ENCODE measurements at places on chromosomes 11 and 22.

- no peak for DNase-seq
Observed at GRCh38 chr11:68325907-68326220, 13.5 kb downstream of the LRP5 start.

GRCh38 chr11:65931773-65932557 lies 12.7 kb downstream of the DRAP1 start:
- DNase-seq, result no peak

DNA sequence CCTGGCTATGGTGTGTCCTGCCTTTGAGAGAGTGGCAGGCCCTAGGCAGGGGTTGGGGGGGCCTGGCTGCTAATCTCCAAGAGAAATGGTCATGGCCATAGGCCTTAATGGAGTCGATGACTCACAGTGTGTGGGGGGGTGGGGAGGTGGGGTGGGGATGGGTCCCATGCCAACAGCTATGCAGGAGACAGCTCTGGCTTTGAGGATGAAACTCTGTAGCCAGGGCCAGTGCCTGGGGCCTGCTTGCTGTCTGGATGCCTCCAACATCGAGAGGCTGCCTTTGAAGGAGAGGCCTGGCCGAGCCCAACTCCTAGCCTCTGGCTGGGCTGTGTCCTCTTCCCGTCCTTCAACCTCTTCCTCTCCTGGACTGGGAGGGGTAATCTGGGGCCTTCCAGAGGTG lies 23.9 kb upstream of the TSPAN18 start:
- no peak for DNase-seq

DNA sequence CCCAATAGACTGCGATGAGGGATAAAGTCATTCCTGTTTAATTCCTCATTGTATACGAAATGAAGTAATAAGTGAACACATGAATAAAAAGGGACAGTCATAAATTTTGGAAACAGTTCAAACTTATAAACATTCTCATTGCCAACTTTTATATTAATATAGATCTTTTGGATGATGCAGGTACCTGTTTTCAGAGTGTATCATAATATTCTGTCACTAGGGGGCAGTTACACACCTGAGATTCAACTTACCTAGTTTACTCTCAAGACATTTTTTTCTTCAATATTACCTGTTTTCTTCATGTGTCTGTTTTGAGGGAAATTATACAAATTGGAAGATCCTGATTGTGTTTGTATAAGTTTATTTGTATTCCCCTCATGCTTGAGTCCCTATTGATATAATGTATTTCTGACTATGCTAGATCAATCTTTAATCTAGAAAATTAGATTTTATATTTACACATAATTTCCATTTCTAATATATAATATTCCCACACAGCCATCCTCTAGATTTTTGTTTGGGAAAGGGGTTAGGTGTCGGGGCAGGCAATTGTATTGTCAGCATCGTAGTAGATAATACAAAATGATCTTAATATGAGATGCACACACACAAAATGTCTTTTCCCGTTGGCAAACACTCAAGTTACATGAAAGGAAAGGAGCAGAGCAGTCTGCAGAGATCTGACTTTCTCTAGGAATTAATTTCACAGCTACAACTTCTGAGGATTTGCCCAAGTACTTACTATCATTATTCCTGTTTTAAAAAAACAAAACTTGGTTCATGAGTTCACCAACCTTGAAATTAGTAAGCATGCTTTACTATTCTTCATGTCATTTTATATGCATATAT lies 18.4 kb downstream of the FDX1 start:
- no peak for DNase-seq

DNA sequence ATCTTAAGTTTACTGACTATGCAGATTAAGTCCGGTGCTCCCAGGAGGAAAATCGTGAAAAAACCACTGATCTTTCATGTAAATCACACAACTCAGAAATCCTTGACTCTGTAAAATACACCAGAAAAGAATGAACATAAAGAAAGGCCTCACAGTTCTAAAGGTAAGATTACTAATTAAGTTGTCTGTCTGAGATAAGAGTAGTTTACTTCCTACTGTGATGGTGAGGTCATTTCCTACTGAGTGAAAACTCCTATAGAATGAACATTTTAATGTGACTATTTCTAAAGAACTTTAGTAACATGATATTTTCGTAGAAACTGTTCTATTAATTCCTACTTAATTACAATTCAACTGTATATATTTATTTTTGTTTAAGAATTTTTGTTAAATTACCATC lies 774.4 kb upstream of the CHORDC1 start:
- DNase-seq, result no peak

DNA sequence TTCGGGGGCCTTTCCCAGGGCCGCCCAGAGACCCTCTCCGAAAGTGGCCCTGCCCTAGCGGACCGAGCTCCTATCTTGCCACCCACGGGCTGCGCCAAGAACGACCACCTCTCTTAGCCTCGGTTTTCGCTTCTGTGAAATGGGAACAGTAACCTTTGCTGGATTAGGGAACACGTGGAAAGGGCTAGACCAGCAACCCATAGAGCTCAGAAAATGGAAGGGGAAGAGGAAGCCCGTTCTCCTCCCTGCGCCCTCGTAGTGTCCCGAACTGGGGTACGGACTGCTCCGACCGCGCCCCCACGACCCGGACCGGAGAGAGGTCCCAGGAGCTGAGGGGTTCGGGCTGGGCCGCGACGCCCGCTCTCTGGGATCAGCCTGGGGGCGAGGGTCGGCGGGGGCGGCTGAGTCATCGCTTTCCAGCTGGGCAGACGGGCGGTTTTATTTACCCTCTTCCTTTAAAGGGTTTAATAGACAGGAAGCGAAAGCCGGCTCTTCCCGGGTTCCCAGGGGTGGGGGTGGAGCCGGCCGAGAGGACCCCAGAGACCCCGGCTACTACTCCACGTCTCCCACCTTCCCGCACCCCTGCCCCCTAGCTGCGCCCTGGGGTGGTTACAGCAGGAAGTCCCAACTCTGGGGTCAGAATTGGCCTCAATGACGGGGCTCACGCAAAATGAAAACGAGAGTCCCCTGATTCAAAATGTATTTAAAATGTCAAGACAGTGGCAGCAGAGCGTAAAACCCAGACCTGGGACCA lies 907 bp upstream of the PHLDA2 start:
- no peak for DNase-seq

DNA sequence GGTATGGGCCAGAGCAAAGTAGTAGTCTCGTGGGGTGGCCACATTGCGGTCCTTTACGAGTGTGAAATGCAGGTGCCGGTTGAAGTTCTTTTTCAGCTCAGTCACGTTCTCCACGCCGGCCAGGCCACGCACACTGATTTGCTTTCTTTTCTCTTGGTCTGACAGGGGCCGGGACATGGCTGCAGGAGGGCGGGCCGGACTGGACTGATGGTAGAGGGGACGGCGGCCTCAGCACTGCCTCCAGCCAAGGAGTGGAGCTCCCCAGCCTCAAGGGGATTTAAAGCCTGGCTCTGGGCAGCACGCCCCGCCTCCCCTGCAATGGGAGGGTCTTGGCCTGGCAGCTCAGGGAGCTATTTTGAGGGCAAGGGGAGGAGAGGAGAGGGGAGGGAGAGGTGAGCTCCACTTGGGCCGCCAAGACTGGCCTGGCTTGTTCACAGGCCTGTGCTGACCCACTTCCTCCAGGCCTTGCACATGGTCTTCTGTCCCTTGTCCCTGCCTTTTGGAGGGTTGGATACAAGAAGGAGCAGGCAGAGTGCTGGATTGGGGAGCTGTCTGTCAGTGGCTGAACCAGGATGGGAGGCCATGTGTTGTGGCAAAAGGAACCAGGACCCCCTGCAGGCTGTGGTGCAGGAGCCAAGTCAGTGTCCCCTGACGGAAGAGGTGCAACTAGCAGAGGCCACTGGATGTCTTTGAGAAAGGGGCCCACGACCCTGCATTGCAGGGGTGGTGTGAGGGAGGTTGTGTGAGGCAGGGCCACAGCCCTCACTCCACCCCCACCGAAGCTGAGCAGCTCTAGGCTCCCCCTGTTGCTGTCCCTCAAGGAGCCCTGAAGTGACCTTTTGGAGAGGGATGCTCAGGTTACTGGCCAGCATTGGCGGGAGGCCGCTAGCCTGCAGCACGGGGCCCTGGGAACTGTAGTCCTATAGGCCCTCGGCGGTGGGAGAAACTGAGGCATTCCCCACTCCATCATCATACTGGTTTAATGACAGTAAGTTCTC lies at the start of gene PYGM:
TSS of gene PYGM (minus strand) at position 253 of the 998 bp plus-strand sequence. CDS start at position 177, 76 bp downstream.
- no peak for DNase-seq

DNA sequence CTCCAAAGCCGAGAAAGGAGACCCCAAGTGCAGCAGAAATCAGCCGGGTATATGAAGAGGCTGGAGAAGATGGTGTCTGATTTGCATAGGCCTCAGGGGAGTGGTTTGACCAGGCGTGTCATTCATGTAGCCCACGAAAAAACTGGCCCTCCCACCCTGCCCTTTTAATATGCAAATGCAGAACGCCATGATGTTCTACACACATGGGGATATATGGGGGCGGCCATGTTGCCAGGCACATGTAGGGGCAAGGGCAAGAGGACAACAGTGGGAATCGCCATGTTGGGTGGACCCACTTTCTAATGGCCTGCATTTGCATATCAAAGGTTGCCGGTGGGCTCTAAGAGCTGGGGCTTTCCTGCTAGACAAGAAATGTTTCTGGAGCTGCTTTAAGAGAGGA lies 86.4 kb downstream of the ISX start:
- DNase-seq, result no peak

GRCh38 chr22:42261296-42261695 lies 9.2 kb downstream of the TCF20 start:
- no peak for DNase-seq

DNA sequence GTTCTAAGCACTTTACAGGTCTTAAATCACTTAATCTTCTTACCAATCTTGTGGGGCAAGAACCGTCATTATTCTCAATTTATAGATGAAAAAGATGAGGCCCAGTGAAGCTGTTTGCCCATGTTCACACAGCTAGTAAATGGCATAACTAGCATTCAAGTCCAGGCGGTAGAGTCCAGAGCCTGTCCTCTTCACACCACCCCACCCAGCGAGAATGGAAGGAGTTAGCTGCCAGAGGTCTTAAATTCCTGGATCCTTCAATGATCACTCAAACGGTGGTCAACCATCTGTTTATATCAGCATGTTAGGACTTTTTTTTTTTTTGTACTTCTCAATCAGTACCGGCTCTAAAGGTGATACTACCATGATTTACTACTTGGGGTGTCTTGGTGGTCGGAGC lies 43.3 kb downstream of the PARVA start:
- DNase-seq, result no peak

DNA sequence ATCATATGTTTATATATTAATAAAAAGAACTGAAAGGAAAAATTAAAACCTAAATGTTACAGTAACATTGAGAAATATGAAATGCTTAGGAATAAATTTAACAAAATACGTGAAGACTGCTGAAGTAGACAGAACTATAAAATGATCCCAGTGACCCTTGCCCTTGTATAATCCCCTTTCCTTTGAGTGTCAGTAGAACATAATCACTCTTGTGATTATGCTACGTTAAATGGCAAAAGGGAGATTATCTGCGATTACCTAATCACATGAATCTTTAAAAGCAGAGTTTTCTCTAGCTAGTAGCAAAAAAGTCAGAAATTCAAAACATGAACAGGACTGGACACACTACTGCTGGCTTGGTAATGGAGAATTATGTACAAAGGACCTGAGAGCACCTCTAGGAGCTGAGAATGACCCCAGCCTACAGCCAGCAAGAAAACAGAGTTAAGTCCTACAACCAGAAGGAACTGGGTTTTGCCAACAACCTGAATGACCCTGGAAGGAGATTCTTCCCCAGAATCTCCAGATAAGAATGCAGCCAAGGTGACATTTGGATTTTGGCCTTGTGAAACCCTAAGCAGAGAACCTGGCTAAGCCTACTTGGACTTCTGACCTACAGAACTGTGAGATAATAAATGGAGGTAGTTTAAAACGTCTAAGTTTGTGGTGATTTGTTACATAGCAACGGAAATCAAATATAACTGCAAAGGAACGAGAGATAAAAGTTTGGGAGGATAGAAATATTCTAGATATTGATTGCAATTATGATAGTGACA lies 157.2 kb downstream of the ATG16L2 start:
- DNase-seq, result no peak

DNA sequence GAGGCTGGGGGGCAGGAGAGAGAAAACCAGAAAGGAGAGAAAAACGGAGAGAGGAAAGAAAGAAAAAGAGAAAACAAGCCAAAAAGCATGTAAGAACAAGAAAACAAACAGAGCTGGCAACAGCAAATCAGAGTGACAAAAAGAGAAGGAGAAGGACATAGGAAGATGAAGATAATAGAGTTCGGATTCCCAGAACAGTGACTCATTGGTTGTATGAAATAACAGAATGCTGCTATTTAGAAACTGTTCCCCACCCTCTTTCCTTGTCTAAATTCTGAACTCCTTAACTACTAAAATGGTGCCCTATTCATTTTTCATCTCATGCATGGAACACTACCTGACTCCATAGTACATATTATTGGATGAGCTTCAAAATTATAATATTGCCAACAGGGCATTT lies 317.4 kb downstream of the C11orf87 start:
- DNase-seq, result no peak

DNA sequence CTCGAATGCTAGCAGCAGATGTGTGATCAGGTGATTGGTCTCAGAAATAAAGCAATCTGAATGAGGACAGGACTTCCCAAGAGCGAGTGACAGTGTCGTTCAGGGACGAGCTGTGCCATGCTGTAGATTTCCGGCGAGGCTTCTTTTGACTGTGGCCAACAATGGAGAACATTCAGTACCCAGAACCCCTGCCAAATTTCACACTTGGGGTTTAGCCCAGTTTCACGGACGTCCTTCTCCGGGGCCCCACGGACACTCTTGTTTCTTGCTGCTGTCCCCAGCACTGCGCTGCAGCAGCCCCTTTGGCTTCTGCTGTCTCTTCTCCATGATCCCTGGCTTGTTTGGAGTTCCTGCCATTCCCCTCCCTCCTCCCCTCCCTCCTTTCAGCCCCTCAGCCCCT lies 115.1 kb upstream of the GRAMD1B start:
- DNase-seq, result no peak

DNA sequence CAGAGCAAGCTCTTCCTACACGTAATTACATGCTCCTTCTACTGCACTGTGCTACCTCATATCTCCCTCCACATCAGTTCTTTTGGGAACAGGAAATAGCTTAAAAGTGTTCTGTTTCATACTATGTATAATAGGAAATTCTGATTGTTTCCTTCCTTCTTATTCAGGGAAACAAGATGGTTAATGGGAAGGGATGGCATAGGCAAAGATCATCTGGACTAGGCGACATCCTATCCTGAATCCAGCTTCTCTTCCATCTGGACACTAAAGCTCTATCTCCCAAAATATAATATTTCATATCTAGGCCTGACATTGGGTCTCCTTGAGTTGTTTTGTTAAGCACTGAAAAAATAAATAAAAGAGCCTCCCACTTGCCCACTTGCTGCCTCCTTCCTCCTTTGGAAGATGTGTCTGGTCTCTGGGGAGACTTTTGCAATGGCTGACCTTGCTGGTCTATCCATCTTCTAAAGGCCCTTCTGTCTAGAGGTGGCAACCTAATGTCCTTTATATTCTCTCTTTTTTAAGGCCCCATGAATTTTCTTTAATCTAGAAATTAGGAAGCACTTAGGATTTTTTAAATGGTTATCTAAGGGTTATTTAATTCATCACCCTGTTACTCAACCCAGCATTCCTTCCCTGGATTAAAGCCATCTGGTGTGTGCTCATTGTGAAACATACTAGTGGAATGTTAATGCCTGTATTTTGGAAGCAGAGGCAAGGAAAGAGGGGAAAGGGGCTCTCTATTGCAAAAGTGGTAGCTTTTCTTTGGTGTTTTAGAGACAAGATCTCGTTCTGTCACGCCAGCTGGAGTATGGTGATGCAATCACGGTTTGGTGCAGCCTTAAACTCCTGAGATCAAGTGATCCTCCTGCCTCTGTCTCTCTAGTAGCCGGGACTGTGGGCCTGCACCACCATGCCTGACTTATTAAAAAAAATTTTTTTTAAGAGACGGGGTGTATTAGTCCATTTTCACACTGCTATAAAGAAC lies 20.6 kb downstream of the CLMP start:
- no peak for DNase-seq

- no peak for DNase-seq
Observed at GRCh38 chr11:11876458-11876857, 34.7 kb downstream of the USP47 start.
